Activated CD4-positive, CD25-positive, alpha-beta regulatory T cell (primary cell): ENCODE measurements at places on chromosomes 2 and 18.

DNA sequence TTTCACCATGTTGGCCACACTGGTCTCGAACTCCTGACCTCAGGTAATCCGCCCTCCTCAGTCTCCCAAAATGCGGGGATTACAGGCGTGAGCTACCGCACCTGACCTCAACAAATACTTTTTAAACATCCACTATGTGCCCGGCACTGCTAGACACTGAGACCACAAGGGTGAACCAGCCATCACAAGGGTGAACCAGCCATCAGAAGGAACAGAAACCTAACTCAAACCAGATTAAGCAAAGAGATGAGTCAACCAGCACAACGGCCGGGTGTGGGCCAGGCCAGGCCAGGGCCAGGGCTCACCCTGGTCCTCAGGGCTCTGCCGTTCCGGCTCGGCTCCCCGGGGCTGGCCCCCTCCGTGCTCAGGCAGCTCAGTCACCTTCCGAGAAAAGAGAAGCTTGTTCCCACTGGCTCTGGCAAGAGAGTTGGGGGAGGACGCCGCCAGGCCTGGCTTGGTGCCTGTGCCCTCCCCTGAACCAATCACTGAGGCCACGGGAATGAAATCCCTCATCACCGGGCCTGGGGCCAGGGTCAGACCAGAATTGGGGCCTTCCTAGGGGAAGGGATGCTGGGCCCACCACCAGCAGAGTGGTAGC is 4.4 kb downstream of the TEX44 start:
- DNase-seq, result no peak

GRCh38 chr2:172261292-172261691 is 158.6 kb upstream of the DLX2 start:
- DNase-seq, result no peak

GRCh38 chr2:156687715-156688114 is 251.5 kb downstream of the GPD2 start:
- DNase-seq, result no peak

DNA sequence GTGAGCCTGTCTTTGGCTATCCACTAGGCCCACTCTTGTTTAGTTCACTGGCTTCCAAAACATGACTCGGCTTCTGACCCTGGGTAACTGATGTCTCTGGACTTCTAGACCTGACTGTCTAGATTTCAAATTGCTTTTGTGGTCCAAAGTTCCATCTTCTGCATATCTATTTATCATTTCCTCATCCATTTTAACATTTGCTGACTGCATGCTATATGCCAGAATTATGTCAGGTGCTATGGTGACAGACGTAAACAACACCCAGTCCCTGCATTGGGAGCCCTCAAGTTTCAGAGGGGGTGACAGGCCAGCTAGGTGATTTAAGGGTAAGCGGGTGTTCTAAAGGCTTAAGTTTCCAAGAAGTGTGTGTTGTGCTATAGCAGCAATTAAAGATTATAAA is 140.9 kb downstream of the PIEZO2 start:
- DNase-seq, result no peak

DNA sequence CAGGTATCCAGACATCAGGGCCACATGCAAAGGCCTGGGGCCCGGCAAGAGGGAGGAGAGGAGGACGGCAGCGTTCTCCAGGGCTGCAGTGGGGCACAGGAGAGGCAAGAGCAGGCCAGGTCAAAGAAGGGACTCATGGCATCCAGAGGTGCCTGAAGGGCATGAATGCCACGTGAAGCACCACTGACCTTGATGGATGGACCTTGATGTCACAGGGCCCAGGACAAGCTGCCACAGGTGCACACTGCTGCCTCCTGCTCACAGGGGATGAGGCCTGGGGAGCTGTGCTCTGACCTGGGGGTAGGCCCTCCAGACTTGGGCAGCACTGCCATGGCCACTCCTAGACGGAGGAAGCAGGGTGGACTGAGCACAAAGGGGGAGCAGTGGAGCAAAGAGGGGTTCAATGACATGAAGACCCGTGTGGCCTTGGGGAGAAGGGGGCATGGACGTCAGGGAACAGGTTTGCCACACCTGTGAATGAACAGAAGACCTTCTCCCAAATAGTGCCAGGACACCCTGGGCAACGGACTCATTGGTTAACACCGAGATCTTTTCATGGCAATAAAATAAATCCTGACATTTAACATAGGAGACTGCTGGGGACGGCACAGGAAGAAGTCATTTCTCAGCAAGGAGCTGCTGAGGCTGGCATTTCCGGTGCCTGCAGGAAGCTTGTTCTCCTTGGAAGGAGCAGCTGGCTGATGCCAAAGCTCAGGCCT is 65.6 kb downstream of the EMX1 start:
- no peak for DNase-seq

DNA sequence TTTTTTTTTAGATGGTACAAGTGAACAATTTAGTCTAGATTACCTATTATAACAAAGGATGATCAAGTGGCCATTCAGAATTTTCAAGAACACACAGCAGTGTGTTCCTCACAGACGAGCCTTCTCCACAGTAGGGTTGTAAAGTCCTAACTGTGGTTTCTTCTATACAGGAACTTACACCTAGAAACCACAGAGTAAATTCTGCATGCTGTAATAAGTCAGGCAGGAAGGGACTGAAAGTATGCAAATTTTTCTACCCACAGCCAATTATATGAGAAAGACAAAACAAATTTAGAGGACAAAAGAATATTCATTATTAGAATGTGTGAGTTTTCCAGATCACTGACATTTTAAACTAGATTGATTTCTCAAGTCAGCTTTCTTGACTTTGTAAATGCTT is 99.5 kb downstream of the RBMS1 start:
- DNase-seq, result no peak

GRCh38 chr2:25375989-25376545 is 34.3 kb upstream of the DNMT3A start:
- DNase-seq, result no peak
